ENCODE measurements at places on chromosomes 2 and 18.
A peak's percentile ranks its signal among the peaks of the same experiment; 100 is the strongest.

DNA sequence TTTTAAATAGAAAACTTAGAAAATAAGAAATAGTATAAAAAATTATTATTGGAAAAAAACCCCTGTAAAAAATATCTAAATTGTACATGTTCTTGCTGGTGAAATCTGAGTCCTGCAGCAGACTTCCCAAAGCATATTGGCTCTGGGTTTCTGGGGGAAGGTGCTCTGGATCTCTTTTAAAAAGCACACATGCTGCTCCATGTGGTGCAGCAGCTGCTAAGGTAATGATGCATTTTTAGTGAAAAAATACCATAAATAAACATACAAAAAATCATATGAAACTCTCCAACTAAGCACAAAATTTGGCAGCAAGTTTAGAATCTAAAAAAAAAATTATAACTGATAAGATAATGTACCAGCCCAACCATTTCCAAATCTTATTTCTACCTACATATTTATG is 216.5 kb downstream of the GPD2 start:
- DNase-seq = no peak

GRCh38 chr2:28958689-28959088 is 22.4 kb upstream of the TOGARAM2 start:
- no peak for DNase-seq

DNA sequence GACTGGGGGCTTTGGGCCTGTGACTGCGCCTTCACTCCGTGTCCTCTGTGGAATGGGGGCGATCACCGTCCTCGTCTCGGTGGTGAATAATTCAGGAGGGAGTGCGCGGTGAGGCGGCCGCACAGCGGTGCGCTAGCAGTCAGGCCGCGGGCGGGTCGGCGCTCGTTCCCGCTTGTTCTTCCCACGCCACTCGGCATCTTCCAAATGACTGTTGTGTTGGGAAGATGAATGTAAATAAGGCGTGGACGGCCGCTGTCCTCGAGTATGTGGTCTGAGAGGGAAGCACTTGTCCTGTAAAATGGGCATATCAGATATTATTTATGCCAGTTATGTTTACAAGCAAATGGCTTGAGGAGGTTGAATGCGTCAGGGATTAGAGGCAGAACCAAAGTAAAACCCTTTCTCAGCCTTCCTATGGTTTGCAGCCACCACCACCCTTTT is 608 bp upstream of the VPS4B start:
- DNase-seq = no peak

DNA sequence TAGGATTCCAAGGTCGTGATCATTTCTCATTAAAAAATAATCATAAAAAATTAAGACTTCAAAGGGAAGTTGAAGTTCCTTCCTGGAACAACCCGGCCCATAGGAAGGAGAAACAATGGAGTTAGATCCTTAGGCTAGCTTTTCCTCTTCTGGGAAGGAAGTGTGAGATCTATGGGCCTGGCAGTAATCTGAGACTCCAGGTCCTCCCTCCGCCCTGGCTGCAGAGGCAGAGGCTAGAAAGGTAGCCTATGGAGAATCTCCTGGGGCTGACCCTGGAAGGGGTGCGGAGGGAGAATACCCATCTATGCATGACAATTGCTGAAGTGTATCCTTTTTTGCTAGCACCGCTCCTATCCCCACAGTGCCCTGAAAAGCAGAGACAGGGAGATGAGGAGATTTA is 37.9 kb downstream of the TRIB2 start:
- DNase-seq = no peak

GRCh38 chr2:72527424-72527823 is 298.4 kb downstream of the EXOC6B start:
- DNase-seq = no peak

GRCh38 chr2:16862471-16862870 is 196.8 kb upstream of the CYRIA start:
- DNase-seq = no peak

- no peak for DNase-seq
These were observed 91.7 kb downstream of the DTNA start for GRCh38 chr18:34801774-34802173.

DNA sequence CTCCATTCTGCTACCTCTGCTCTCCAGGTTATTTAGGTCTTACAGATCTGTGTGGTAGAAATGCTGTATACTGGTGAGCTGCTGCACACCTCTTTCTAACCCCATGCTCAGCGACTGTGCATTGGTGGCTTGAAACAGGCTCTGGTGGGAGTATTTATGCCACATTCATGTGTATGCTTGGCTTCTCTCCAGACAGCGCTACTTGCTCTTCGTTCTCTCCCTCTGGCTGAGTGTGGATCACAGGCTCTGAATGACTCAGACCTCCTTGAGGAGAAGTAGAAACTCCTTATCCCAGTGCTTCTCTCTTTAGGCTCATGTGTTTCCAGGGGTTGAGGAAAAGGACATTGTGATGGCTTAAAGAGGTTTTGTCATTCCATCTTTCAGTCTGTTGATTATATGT is 54.9 kb downstream of the FHOD3 start:
- no peak for DNase-seq

DNA sequence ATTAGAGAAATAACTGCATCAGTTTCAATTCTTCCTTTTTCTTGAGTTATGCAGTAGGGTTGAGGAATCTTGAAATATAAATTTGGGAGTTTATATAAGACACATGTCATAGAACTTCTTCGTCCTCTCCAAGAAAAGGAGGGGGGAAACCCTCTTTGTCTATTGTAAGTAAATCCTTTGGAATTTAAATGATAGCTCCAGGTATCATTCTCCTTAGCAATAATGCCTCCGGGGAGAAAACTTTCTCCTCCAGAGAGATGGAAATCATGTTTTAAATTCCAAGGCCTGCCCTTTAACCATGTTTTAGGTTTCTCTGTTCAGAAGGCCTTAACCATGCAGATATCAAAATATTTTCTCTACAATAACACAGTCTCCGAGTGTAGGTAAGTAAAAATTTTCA is 899.7 kb upstream of the GCFC2 start:
- no peak for DNase-seq

DNA sequence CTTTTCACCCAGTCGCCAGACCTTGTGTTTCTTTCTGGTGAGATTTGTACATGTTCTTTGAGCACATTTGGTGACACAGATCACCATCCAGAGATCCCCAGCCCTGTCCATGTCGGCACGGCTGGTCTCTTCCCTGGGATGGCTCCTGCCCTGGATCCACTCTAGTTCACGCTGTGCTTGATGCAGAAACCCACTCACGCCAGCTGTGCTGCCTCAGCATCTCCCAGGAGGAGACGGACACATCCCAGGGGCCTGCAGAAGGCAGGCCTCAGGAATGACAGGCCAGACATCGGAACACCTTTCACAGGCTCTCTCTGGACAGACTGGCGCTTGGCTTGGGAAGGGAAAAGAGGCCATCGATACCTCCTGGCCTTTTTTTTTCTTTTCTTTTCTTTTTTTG is 203.6 kb downstream of the ACKR3 start:
- no peak for DNase-seq

DNA sequence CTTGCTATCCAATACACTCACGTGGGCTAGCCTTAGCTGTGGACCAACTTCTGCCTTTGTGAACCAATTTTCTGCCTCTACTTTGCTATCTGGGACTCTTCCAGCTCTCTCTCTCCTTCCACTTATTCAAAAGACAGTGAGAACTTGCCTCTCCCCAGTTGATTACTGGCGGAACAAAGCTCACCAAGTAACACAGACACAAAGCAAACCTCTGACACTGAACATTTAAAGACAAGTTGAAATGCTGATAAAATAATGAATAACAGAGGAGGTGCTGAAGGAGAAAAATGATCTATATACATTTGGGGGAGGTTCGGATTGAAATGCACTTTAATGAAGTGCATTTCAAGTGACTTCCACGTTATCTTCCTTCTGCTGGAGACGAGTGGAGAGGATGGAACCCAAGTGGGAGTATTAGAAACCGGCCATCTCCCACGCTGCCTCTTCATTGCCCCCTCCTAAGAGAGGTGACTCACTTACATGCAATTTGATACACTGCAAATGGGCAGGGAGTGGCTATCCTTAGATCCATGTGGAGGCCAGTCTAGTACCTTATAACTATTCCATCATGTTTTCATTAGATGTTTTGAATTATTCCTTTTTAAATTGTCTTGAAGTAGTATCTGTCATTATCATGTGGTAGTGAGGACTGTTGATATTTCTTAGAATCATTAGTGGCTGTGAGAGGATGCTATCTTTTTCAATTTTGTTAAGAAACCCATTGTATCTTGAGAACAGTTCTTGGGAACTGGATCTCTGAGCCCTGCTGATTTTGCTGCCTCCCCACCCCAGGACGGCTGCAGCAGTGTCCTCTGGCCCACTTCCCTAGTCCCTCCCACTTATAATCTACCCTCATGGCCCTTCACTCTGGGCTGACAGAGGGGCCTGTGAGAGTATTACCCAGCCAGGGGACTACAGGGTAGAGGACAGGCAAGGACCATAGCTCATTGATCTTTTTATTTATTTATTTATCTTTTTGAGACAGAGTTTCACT is 6.0 kb upstream of the GLI2 start:
- no peak for DNase-seq

DNA sequence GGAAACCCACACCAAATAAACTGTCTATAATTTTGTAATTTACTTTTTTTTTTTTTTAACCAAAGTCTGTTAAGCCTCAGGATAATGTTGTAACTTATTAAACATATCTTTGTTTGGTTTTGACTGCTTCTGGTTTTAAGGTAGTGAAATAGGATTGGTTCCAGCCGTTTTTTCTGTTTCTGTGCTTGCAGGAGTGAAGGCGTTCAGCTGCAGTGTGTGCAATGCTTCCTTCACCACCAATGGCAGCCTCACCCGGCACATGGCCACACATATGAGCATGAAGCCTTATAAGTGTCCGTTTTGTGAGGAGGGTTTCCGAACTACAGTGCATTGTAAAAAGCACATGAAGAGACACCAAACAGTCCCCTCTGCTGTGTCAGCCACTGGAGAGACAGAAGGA is 93.1 kb downstream of the ZNF236 start:
- DNase-seq = no peak

GRCh38 chr2:12074126-12074844 is 327.9 kb downstream of the LPIN1 start:
- DNase-seq = no peak

GRCh38 chr18:23756590-23757436 is 67.6 kb downstream of the LAMA3 start:
- DNase-seq = no peak

DNA sequence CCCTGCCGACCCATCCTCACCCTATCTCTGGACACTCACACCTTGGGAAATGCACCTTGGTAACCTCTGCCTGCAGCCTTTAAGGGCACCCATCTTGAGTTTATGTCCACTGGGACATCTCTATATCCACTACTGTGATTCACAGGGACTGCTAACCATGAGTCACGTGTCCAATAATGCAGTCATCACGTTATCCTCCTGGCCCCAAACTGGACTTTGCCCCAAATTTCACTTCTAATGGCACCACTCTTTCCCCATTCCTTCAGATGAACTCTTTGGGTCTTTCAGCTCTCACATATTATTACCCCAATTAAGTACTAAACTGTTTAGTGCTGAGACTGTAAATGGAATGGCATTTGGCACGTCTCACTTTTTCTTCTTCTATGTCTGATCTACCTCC is 71.2 kb upstream of the TMEM200C start:
- DNase-seq = no peak

DNA sequence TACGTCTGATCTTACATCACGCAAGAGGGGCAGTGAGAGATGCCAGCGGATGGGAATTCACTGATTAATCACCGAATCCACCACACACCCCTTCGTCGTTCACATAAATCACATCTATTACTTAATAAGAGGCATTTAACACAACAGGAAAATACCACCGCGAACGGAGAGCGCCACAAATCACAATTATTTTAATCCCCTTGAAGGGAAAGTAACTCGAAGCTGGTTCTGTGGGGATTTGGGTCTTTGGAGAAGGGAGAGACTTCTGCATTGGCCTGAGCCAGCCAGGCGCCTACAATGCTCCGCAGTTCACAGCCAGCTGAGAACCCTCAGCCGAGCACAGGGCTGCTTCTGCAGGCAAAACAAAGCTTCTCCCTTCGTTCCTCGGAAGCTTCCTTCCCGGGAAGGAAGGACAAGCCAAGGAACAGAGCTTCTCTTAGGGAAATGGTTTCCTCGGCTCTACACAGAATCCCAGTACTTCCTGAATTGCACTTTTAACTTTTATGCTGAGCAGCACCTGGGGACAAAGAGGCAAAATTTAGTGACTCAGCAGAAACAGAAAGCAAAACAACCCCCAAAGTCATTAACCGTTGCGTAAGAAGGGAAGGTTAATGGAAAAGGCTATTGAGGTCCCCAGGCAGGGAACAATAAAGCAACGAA is at the start of gene LRP1B:
Gene LRP1B, minus strand, starts transcription at position 7 of the 660 bp plus-strand sequence. CDS start 287 bp downstream, outside the sequence.
- no peak for DNase-seq

- DNase-seq = peak; percentile 21
These were observed 3.4 kb downstream of the HS6ST1 start for GRCh38 chr2:128315122-128315828.

GRCh38 chr2:203059567-203060240 is 45.0 kb downstream of the NBEAL1 start:
- no peak for DNase-seq

DNA sequence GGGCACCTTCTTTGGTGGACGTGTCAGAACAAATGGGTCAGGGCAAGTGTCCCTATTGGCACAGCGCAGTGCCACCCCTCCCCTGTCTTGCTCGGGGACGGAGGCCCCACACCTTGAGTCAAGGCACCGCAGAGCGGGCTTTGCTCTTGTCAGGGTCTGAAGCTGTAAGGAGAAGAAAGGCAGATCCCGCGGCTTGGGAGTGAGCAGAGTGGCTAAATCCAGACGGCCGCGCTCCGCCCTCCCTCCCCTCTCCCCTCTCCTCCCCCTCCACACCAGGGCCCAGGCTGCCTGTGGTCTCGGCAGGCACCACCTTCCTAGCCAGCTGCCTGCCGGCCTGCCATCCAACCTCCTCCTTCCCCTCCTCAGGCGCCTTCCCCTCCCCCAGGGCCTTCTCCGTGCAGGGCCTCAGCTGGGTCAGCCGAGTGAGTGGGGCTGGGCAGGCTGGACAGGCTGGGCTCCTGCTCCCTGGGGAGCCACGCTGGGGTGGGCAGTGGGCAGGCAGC is 25.8 kb downstream of the SPEG start:
- DNase-seq = no peak

DNA sequence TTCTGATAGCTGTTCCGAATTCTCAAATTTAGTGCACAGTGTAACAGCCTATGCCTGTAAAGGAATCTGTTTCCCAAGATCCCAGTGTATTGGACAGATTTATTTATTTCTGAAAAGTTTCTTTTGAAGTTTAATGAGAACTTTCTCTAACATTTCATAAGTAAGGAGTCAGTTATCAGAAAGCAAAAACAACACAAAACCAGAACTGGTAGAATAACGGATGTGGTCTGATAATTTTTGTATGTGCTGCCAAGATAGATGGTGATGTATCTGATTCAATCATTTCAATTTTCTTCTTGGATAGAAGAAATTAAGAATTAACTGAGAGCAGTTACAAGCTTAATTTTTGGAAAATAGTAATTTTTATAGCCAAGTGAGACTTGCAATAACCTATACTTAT is 374.3 kb downstream of the SOCS6 start:
- no peak for DNase-seq

Measured in activated CD4-positive, CD25-positive, alpha-beta regulatory T cell treated with anti-CD3 and anti-CD28 coated beads, Interleukin-2, amount 50 U/mL, for 72 hours (primary cell).